Neural crest cell (in vitro differentiated cells): ENCODE measurements at places on chromosomes 1 and 21.

DNA sequence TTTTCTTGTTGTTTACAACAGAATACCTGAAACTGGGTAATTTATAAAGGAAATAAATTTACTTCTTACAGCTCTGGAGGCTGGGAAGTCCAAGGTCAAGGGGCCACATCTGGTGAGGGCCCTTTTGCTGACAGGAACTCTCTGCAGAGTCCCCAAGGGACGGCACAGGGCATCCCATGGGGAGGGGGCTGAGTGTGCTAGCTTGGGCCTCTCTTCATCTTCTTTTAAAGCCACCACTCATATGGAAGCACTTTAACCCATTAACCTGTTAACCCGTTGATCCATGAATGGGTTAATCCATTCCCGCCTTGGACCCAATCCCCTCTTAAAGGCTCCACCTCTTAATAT is 76.3 kb downstream of the OBSCN start:
- H3K4me3 ChIP-seq = no peak overlapping the region
- no peak overlapping the region for H3K27ac ChIP-seq
- H3K36me3 ChIP-seq = peaks cover 3% of the 10 kb centered on the region
- no peak for DNase-seq
- H3K27me3 ChIP-seq = no peaks in the 10 kb centered on the region

DNA sequence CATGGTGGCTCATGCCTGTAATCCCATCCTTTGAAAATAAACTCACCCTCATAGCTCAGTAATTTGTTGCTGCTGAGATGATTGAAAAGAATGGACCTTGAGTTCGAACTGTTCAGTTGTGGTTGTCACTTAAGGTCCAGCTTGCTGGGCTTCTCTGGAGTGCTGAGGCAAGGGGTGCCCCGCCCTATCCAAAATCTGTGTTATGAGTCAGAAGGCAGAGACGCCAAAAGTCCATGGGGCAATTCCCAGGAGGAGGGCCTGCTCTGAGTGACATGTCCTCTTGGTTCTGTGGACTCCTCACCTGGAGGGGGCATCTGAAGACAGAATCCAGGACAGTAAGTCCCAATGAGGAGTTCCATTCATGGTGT is 64.8 kb downstream of the MYOM3 start:
- H3K4me1 ChIP-seq = peaks cover 9% of the 10 kb centered on the region
- H3K27ac ChIP-seq = no peak overlapping the region
- H3K27me3 ChIP-seq = no peaks in the 10 kb centered on the region
- DNase-seq = no peak
- no peak overlapping the region for H3K4me3 ChIP-seq

DNA sequence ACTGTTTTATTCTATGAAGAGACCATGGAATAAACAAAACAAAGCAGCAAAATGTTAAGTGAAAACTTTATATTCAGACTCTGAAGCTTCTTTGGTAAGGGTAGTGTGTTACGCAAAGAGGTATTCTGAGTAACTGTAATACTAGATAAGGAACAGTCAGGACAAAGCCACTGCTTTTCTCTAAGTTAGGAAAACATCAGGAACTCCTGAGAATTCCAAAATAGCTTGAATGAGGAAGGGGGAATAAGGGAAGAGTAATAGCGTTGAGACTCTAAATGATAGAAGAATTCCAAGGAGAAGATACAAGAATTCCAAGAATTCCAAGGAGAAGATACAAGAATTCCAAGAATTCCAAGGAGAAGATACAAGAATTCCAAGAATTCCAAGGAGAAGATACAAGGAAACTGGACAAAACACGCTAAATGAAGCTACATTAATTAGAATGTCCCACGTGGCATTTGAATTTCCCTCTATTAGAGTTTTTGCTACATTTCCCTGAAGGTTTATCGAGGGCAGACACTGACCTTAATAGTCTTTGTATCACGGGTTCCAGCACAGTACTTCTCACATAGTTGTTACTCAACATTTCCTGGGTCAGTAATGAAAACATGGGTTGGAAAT is 71.5 kb downstream of the SMYD3 start:
- H3K4me3 ChIP-seq = no peak overlapping the region
- no peak for DNase-seq
- H3K4me1 ChIP-seq = no peaks in the 10 kb centered on the region
- H3K27me3 ChIP-seq = no peaks in the 10 kb centered on the region

DNA sequence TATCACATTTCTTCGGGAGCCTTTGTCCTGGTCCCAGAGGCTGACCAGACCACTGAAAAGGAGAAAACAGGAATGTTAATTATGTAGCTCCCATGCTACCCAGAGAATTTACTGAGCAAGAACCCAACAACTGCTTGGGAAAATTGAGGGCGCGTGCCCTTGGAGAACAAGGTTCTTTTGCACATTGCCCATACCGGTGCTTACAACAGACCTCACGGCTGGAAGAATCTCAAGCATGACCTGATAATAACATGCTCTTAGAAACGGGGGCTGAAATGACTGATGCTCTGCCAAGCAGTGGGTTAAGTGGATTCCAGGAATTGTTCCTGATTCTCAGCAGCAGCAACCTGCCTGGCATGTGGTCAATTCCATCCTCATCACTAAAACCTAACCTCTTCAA is 49.3 kb upstream of the AJAP1 start:
- H3K27ac ChIP-seq = no peak overlapping the region
- no peak overlapping the region for H3K4me3 ChIP-seq
- peaks cover 3% of the 10 kb centered on the region for H3K36me3 ChIP-seq
- peaks cover 51% of the 10 kb centered on the region for H3K27me3 ChIP-seq

GRCh38 chr1:180278194-180278515 is 48.1 kb downstream of the LHX4 start:
- no peaks in the 10 kb centered on the region for H3K27me3 ChIP-seq
- H3K36me3 ChIP-seq = peaks cover 22% of the 10 kb centered on the region
- DNase-seq = no peak
- H3K4me1 ChIP-seq = no peaks in the 10 kb centered on the region

GRCh38 chr1:235873045-235873444 is 6.3 kb upstream of the LYST start:
- no peak overlapping the region for H3K27ac ChIP-seq
- no peaks in the 10 kb centered on the region for H3K36me3 ChIP-seq
- H3K27me3 ChIP-seq = peaks cover 33% of the 10 kb centered on the region
- H3K4me1 ChIP-seq = no peaks in the 10 kb centered on the region
- no peak for DNase-seq
